CD4-positive, alpha-beta memory T cell (primary cell): ENCODE measurements at places on chromosomes 16 and 17.

DNA sequence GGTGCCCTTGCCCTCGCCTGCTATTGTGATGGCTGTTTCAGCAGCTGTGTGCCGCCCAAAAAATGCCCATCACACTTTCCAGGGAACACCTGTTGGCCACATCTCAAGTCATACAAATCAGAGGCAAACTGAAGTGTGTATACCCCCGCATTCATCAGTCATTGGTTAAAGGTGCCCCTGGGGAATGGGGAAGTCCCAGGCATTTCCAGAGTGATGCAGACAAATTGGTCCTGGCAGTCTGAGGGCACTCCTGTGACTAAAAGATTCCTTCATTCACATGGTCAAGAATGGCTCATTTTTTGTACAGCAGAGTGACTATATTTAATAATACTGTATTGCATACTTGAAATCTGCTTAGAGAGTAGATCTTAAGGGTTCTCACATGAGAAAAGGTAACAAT lies 102.9 kb upstream of the TMEM97 start:
- no peak for DNase-seq

DNA sequence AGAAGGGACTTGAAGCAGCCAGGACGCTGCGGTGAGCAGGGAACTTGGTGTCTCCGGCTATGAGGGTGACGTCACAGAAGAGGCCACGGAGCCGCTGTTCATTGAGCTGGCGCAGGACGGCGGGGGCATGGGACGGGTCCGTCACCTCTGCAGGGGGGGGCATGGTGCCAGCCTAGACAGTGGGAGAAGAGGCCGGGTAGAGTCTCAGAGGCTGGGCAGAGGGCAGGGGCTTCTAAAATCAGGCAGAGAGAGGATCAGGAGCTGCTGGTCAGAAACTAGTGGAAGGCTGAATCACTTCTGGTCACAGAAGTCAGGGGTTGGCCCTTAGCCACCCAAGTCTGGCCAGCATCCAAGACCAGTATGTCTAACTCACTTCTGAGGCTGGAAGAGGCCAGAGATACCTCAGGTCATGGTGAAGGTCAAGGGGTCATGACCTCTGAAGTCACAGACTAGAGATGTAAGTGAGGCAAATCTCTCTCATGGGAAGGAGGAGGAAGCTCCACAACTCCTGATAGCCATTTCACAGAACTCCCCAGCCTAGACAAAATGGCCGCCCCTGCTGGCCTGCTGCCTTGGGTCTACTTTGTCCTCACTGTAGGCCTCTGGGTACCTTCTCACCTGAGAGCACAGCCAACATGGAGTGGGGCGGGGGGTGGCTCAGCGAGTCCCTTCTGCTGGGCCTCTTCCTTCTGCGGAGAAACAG lies 12.6 kb downstream of the ZBTB4 start:
- DNase-seq: no peak

DNA sequence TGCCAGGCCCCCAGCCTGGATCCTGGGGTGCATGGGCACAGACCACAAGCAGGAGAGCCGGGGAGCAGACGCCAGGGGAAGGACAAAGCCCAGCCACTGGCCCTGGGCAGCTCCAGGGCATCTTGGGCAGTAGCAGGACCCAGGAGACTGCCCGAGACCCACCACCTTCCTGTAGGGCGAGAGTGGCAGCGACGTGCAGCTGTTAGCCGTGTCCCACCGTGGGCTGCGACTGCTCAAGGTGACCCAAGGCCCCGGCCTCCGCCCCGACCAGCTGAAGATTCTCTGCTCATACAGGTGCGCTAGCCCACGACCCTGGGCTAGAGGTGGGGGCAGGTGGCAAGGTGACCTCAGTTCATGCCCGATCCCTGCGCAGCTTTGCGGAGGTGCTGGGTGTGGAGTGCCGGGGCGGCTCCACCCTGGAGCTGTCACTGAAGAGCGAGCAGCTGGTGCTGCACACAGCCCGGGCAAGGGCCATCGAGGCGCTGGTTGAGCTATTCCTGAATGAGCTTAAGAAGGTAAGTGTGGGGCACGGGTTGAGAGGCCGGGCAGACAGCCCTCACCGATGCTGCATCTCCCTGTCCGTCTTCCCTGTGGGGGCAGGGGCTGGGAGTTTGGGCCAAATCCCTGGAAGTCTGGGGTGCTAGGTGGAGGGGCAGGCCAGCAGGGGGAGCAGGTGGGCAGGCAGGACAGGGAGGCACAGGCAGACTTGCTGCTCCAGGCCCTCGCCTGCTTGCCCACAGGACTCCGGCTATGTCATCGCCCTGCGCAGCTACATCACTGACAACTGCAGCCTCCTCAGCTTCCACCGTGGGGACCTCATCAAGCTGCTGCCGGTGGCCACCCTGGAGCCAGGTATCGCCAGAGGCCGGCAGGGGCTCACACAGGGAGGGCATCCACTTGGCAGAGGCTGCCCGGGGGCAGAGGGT lies 13.5 kb upstream of the SMIM5 start:
- no peak for DNase-seq

- DNase-seq: no peak
Measured at GRCh38 chr17:65783845-65784334, 222.4 kb upstream of the AXIN2 start.

DNA sequence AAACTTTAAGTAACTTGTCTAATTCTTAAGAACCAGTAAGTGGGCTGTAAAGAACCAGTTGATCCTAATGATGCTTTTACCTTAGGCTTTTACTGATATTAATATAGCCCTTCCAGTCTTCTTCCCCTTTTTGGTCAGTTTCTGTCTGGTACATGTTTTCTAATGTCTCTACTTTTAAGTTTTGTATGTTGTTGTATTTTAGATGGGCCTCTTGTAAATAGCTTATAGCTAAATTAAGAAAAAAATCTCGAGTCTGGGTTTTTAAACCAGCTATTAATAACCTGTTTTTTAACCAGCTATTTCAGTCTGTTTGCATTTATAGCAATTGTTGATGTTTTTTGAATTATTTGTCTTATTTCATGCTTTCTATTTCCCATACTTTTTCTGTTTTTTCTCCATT lies 79.0 kb downstream of the PITPNC1 start:
- no peak for DNase-seq

GRCh38 chr17:50221266-50221863 lies 19.9 kb upstream of the COL1A1 start:
- DNase-seq: no peak

- DNase-seq: no peak
Measured at GRCh38 chr16:67548265-67549126, 13.8 kb upstream of the CTCF start.

GRCh38 chr17:76420356-76421043 lies 32.5 kb downstream of the UBE2O start:
- no peak for DNase-seq

- no peak for DNase-seq
Measured at GRCh38 chr17:28741358-28742349, 2.2 kb upstream of the TRAF4 start.

DNA sequence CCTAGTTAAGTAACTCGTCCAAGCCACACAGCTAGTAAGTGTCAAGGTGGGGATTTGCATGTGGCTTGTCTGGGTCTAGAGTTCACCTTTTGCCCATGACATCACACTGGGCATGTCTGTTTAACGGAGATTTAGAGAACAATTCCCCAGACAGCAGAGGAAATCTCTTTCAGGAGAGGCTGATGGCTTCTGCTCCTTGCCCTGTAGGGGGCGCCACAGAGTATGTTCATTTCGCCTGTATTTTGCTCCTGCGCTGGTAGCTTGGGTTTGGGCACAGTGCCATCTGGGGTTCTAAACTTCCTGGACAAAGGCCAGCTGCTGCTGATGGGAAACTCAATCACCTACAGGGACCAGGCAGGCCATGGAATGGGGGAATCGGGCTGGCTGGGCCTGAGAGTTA lies 20.4 kb downstream of the OTOA start:
- DNase-seq: peak; percentile 6

- no peak for DNase-seq
Measured at GRCh38 chr16:56915336-56916119, 16.4 kb upstream of the HERPUD1 start.

DNA sequence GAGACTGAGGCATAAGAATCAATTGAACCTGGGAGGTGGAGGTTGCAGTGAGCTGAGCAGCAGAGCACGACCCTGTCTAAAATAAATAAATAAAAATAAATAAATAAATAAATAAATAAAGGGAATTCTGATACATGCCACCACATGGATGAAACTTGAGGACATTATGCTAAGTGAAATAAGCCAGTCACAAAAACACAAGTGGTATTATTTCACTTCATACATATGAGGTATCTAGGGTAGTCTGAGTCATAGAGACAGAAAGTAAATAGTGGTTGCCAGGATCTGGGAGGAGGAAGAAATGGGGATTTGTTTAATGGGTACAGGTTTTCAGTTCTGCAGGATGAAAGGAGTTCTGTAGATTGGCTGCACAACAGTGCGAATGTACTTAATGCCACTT lies 16.3 kb downstream of the PIPOX start:
- no peak for DNase-seq

- DNase-seq: no peak
Measured at GRCh38 chr17:51734462-51734861, 424.1 kb downstream of the CA10 start.

DNA sequence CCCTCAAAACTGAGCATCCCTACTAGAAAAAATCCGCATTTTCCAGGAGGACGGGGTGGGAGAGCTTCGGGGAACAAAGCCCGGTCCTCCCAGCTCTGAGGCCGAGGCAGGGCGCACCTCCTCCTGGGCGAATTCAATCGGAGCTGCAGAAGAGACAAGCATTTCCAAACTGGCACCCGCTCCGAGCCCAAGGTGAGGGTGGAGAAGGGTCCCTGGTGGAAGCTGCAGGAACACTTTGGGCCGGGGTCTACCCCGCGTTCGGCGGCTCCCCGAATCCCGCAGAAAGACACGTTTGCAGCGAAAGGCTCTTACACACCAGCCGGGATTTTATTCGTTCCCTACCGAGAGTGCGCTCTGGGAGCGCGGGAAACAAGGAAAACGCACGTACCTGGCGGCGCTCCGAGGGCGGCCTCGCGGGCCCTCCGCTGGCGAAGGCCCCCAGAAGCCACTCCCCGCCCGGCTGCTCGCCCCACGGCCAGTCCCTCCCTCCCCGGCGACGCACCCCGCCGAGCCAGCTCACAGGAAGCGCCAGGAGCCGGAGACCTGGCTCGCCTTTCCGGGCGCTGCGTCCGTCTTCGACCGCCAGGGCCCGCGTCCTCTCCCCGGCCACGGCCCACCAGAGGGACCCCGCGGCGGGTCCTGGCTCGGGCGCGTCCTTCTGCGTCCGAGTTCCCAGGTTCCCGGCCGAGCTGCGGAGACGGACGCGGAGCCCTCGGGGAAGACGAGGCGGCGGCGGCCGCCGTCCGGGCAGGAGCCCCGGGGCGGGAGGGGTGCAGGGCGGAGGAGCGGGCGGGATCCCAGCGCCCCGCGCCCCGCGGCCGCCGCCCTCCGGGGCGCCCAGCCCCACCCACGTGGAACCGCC lies 49.8 kb upstream of the BAHCC1 start:
- DNase-seq: peak; percentile 36

GRCh38 chr16:72467157-72467759 lies 295.3 kb upstream of the PMFBP1 start:
- no peak for DNase-seq

DNA sequence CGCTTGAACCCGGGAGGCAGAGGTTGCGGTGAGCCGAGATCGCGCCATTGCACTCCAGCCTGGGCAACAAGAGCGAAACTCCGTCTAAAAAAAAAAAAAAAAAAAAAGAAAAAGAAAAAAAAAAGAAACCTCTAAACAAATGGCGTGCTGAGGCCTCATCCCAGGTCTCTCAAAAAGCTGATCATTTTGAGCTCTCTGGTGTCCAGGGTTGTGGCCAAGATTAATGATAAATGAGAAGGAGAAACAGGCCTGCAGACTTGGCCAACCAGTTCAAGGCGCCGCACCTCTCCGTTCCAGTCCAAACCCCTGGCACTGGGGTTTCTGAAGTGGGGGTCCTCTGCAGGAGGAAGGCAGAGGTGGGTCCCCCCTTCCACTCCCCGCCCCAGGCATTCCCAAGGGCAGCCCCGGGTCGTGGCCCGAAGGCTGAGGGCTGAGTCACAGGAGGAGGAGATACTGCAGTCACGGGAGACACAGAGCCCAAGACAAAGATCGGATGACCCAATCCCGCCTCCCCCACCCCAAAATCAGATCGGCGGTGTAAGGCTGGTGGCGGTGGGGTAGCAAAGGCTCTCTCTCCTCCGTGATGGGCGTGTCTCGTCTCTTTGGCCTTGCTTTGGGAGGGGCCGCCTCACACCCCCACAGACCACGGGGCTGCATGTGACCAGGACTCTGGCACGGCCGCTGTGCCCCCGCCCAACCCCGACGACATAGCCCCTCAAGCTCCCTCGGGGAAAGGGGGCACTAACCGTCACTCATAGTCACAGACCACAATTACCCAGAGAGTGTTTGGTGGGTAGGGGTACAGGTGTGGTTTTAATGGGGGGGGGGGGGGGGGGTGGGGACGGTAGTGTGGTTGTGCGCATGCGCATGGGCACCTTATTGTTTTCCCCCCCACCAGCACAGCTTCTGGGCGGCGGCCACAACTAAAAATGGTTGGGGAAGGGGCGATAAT lies 1.1 kb downstream of the VAT1 start:
- DNase-seq: peak; percentile 36

- no peak for DNase-seq
Measured at GRCh38 chr16:78675312-78675711, 575.9 kb downstream of the WWOX start.

- DNase-seq: no peak
Measured at GRCh38 chr17:58325976-58326468, 2.6 kb downstream of the TSPOAP1 start.

DNA sequence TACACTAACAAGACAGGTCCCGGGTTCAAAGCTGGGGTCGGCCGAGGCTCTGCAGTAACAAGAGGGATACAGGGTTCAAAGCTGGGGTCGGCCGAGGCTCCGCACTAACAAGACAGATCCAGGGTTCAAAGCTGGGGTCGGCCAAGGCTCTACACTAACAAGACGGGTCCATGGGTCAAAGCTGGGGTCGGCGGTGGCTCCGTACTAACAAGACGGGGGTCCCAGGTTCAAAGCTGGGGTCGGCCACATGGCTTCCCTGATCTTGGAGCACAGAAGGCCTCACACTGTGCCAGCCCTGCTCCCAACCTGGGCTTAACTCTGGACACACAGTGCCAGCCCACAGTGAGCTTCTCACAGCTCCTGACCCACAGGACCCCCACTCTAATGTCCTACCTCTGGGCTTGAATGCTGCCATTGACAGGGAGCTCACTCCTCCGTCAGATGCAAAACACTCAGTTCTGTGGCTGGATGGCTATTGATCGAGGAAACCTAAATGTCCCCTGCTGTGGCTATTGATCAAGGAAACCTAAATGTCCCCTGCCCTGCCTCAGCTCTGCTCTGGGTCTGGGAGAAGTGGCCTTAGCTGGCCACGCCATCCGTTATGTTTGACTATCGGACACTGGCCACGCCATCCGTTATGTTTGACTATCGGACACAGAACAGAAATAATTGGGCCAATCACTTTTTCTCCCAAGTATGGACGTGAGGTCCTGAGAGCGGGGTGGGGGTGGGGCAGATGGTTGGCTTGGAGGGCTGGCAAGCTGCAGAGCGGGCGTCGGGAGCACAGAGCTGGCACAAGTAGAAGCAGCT lies 54.6 kb upstream of the DOC2B start:
- no peak for DNase-seq
